ENCODE measurements at places on chromosomes 3 and 15. TPM values are rescaled to one million over a fixed set of nuclear protein-coding genes. Genes with fewer than 3 reads are reported as not detected.
A peak's percentile ranks its signal among the peaks of the same experiment; 100 is the strongest.

GRCh38 chr3:12409684-12410596 is 74.3 kb upstream of the TSEN2 start:
- DNase-seq = no peak

DNA sequence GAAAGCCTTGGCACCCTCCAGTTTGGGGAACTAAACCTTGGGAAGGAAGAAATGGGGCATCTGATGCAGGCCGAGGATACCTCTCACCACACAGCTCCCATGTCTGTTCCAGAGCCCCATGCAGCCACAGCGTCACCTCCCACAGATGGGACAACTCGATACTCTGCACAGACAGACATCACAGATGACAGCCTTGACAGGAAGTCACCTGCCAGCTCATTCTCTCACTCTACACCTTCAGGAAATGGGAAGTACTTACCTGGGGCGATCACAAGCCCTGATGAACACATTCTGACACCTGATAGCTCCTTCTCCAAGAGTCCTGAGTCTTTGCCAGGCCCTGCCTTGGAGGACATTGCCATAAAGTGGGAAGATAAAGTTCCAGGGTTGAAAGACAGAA is 7.7 kb downstream of the MAP1A start:
- DNase-seq = no peak

DNA sequence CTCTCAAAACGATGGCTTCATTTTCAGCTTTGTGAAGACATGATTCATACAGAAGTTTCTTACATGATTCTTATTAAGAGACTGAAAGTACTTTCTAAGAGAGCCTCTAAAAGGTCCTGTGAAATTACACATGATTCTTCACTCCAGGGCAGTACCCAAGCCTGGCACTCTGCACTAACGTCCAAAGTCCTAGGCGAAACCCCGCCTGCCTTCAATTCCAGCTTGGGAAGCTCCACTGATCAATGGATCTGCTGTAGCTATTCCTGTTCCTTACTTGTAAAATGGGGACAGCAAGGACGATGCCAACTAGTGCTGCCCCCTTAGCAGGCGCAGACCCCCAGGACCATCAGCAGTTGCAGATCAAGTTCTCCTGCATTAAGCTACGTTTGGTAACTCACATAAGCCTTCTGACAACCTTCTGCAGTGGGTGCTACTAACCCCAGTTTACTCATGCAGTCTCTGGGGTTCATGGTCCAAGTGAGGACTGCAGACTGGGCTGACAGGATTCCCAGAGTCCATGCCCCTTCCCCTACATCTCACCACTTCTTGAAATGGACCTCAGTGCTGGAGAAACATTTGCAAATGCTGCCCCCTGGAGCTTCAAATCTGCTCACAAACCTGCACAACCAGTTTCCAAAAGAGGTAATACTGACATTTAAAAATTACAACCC is 10.6 kb downstream of the CHCHD4 start:
- DNase-seq = no peak

Gene LINGO1
- 32.6 TPM for total RNA-seq

GRCh38 chr3:194560047-194560446 is 73.2 kb downstream of the TMEM44 start:
- DNase-seq = no peak

Gene MYH15
- total RNA-seq = 0.41 TPM

Gene OR5H1
- total RNA-seq = not detected

DNA sequence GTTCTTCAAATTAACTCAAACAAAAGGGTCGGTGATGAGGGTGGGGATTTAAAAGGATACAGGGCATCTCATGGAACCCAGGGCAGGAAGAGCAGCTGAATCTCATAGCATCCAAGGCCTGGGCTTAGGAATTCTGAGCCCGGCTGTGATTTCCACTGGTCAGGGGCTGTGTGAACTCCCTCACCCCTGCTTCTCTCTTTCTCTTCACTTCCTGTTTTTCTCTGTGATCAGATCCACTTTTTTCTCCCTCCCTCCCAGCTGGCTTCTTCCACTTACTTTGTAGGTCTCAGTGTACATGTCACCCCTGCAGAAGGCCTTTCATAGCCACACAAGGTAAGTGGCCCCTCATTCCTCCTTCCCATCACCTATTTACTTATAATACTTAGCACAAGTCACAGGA is 68.2 kb upstream of the CORO2B start:
- no peak for DNase-seq

DNA sequence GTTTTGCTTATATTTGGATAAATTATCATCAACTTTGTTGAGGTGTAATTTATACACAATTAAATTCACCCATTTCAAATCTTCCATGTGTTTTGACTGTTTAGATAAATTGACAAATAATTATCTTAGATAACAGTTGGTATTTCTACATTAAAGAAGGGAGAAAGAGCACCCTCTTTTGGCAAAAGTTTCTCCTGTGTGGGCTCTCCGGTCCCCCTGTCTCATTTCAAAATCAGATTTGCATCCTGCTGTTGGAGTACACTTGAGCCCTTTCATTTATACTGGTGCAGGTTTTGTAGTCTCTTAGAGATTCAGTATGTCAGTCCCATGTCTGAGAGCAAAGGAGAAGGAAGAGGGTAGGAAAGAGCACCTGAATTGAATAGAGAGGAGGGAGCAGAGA is 49.4 kb downstream of the NKIRAS1 start:
- no peak for DNase-seq

Gene IL17RC
- total RNA-seq = 2.4 TPM

DNA sequence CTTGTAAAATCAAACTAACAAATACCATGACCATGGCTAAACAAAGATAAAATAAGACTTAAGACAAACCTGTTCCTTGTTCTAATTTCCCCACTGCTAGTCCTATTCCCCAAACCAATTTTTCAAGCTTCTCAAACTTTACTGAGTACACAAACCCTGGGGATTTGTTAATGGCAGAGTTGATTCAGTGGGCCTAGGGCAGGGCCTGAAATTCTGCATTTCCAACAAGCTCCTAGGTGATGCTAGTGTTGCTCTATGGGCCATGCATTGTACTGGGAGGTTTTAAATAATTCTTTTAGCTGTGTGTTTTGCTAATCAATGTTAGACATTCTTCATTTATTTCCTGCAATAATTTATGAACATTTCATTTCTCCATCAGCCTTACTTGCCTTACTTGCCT is 13.3 kb upstream of the CCR9 start:
- no peak for DNase-seq

DNA sequence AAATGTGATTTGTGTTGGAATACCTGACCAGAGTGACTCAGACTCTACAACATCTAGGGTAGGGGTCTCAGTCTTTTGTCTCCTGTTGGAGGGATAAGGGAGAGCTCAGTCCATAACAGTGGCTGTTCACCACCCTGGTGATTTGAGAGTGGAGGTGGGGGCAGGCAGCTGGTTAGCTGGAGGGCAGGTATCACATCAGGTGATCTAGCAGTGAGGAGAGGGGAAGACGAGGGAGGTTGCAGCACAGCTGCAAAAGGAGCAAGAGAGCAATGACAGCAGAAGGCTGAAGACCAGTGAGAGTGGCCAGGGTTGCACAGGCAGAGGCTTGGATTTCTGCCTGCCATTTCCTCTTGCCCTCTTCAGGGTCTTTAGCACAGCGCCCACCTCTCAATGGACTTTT is 38.4 kb downstream of the PLCL2 start:
- DNase-seq = no peak

DNA sequence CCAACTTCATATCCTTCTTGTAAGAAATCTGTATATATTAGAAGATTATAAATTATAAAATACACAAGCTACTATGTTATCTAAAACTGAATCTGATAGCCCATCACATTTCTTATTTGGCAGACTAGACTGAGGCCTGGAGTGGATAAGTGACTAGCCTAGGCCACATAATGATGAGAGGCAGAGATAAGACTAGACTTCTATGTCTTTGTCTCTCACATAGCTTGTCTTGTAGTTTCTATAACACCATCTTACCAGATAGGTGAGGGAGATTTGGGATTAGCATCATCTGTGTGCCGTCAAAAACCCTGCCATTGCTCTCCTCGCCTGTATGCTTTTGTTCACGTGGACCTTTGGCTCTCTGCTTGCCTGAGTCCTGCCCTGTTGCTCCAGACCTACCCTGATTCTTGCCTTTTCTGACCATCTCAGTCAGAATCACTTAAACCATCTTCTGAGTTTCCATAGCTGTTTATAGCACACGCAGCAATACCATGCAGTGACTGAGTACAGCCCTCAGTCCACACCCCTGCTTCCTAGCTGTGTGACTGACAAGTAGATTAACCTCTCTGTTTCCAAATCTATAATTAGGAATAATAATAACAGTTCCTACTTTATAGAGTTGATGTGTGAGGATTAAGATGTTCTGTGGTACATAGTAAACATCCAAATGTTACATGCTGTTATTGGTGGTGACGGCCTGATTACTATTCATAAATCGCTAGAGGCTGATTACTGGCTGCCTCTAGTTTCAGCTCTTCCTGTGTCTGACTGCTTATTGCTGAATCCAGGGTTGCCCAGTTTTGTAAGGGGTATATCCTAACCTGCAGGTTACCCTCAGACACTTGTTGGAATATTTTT is 49.7 kb downstream of the PDE8A start:
- DNase-seq = no peak

GRCh38 chr3:117756563-117756962 is 1047.0 kb downstream of the TUSC7 start:
- DNase-seq = no peak

DNA sequence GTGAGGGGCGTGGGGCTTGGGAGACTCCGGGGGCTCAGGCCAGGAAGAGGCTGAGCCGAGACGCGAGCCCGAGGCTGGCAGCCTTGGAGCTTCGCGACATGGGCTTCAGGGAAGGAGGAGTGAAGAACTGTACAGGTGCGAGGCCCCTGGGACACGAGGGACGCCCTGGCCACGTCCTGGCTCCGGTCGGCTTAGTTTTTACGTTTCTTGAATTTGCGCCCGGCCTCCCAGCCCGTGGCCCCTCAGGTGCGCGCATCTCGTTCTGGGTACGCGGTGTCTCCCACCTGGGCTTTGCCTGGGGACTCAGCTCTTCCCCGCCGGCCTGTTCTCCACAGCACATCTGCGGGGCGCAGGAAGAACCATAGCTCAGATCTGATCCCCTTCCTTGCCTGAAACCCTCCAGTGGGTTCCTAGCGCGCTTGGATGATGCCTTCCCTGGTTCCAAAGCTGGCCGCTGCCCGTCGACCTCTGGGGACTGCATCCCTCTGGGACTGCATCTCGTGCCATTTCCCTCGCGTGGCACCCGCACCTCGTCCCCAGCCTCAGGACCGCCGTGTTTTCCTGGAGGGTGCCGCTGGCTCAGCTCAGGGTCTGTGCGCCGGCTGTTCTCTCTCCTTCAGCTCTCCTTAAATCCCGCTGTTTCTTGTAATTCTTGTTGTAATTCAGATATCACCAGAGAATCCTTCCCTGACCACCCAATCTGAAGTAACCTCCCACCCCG is 614 bp downstream of the CHCHD6 start:
- peak; percentile 23 for DNase-seq

Gene PRRT3
- total RNA-seq = 4.1 TPM

All from frontal cortex (tissue), 4 donors.